Stimulated activated CD8-positive, alpha-beta memory T cell treated with anti-CD3 and anti-CD28 coated beads, Interleukin-7, amount 100 ng/mL, for 4 hours (primary cell): ENCODE measurements at places on chromosomes 4 and X.
A peak's percentile ranks its signal among the peaks of the same experiment; 100 is the strongest.

DNA sequence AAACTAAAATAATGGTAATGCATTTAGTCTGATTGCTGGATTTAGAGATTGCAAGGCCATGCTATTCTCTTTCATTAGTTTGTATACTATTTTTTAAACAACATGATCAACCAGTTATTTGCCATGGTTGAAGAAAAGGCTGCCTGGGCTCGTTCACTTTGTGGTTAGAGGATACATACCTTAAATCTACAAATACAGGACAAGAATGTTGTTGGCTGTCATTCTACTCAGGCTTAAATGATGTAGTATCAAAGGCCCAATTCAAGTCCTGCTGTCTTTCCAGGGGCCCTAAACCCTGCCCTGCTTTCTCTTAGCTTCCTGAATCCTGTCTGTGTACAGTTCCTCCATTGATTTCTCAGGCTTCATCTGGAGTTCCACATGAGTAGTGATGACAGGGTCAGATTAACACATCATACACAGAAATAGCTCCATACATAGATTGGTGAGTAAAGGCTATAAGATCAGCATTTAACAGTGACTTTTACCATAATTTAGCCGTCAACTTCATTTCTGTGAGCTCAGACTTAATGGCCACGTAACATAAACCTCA, 114.9 kb upstream of the GPRIN3 start:
- no peak for DNase-seq

DNA sequence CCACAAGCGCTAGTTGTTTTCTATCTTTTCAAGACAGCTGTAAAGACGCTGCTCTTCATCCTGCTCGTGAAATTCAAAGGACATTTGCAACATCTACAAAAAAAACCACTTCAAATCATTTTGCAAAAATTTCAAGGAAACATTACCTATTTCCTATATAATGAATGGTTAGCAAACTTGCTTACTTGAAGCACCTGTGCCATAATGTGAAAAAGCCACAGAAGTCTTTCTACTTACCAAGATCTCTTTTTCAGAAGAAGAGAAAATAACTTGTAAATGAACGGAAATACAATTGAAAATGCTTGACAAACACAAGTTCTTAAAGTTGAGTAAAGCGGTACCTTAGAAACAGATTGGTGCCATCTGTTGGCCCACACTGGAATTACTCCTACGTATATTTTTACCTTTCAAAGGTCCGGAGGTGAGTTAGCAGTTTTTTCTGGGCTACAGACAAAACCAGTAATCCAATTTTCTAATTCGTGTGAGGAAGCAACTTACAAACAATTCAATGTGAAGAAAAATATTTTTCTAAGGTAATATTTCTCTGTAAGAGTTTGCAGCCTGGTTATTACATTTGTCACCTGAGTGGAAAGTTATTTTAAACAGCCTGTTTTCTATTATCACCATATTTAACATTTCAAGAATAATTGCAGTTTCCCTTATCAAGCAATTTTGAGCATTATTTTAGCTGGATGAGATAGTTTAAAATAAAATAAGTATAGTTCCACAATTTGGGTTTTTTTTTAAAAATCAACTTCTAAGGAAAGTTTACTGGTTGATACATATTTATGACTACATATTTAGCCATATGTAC, at the start of gene TLR6:
Gene TLR6 (minus strand): TSS at position 294 of the 814 bp plus-strand sequence. CDS start 27,344 bp downstream, outside the sequence.
- peak; percentile 48 for DNase-seq

DNA sequence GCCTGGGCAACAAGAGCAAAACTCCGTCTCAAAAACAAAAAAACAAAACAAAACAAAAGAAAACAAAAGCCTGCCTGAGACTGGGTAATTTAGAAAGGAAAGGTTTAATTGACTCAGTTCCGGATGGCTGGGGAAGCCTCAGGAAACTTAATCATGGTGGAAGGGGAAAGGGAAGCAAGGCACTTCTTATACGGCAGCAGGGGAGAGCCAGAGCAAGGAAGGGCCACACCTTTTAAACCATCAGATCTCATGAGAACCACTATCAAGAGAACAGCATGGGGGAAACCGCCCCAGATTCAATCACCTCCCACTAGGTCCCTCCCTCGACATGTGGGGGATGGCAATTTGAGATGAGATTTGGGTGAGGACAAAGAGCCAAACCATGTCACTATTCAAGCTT, 122.2 kb downstream of the UBE2K start:
- DNase-seq: no peak

DNA sequence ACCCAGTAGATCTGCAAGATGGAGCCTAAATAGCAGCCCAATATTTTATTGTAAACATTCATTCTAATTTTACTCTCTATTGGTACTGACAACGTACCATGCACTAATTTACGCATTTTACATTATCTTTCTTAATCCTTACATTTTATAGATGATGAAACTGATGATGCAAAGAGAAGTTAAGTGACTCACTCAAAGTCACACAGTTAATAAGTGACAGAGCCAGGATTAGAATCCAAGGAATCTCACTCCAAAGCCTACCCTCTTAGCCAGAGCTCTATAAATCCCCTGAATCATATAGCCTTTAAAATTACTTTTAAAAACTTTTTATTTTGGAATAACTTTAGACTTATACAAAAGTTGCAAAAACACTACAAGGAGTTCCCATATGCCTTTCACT, 37.6 kb downstream of the PHKA1 start:
- DNase-seq: no peak

- no peak for DNase-seq
Observed at GRCh38 chr4:135552131-135552530, 1350.5 kb upstream of the PABPC4L start.

DNA sequence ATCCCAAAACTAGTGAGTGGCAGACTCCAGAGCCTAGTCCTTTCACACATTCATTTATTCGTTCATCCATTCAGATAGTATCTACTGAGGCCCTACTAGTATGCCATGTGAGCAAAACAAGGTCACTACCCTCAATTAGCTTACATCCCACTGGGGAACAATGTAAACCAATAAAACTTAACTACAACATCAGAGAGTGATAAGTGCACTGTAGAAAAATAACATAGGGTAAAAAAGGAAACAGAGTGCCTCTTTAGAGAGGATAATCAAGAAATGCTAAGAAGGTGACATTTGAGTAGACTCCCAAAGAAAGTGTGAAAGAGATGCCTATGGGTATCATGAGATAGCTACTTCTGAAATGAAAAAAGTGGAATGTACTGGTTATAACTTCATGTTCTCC, 18.5 kb downstream of the PAPSS1 start:
- DNase-seq: no peak

GRCh38 chr4:54547299-54548097, 110.3 kb upstream of the KIT start:
- no peak for DNase-seq

DNA sequence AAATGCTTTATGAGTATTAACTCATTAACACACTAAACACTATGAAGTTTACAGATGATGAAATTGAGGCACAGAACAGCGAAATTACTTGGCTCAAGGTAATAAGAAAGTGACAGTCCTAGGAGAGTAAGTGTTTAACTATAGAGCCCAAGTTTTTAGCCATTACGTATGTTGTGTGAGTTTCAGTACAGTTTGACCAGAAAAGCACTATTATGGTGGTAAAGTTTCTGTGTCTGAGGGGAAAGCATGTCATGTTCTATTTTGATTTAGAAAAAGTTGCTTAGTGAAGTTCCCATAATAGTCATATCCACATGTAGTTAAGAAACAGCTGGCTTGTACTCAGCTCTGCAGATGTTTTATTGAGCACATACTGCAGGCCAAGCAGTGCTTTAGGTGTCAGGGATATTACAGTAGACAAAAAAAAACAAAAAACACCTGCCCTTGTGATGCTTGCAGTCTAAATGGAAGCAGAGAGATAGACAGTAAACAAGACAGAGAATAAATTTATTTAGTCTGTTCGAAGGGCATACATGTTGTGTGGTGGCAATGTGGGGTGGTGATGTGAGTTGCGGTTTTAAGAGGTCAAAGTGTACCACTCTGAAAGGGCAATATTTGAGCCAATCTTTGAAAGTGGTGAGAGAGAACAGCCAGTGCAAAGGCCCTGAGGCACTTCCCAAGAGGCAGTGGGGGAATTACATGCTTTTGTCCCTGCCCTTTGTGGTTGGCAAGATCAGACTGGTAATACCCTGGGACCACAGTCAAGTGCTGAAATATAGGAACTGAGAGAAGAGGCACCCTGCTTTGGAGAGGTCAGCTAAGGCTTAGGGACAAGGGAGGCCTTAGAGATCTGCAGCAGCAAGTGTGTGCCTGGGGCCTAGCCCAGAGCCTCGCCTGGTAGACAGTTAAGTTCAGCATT, 6.2 kb downstream of the TMEM131L start:
- DNase-seq: no peak

DNA sequence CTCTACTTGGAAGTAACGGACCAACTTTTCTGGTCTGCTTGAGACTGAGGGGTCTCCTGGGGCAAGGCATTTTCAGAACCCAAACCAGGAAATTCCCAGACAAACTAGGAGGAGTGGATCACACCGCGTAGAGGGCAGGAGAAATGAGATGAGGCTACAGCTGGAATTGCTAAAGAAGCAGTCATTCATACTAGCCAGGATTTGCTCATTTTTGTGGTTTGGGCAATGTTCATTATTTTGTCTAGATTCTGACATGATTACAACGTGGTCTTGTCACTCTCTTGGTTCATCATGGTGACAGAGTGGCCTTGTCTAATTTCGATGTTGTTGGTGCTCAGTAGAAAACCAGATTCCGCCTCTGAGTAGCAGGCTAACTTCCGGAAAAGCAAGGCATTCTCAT, 63.2 kb downstream of the BANK1 start:
- no peak for DNase-seq

DNA sequence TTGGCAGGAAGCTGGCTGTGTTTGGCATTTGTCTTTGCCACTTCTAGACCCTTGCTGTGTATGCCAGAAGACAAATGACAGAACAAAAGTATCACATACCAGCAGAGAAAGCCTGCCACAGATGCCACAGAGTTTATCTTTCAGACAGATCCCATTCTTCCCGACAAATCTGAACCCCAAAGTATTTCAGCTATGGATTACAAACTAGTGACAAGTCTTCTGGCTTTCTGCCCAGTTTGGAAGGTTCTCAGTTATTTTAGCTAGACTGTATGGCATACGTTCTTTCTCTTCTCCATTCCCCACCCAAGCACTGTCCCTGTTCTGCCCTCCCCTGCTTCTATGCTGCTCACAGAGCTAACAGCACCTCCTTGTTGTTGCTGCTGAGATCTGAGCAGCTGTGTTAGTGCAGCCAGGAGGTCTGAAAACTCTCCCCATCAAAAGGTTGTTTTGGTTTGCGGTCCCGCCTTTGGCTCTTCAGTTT, 236.7 kb downstream of the FRAS1 start:
- no peak for DNase-seq

DNA sequence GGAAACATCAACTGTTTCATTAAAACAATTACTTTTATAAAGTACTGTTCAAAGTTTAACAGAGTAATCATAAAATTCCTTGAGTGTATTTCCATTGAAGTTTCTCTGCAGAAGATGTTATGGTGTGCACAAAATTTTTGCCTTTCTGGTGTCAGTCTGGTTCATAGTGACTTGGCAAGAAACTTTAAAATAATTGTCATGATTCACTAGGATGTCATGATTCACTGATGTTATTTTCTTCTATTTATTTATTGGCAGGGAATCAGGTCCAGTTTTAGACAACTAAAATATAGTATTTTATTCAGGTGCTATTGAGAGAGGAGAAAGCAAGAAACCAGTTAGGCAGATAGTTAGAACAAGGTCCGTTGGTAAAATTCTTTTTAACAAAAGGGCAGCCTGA, 3.8 kb downstream of the UGT2A1 start:
- no peak for DNase-seq

DNA sequence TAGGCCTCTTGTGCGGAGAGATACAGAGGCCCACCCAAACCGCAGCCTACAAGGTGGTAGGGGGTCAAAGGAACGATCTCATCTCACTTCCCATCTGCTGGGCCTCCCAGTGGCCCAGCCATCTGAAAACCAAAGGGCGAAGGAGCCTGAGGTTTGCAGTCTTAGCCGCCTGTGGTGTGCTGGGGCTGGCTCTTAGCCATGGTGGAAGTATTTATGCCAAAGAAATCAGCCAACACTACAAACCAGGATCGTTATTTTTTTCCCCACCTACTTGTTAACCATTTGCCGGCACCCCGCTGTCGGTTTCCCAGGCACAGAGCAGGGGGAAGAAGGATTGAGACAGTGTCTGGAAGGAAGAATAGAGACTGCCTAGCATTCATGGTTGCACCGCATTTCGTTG, 30.9 kb upstream of the CDKL5 start:
- DNase-seq: no peak

DNA sequence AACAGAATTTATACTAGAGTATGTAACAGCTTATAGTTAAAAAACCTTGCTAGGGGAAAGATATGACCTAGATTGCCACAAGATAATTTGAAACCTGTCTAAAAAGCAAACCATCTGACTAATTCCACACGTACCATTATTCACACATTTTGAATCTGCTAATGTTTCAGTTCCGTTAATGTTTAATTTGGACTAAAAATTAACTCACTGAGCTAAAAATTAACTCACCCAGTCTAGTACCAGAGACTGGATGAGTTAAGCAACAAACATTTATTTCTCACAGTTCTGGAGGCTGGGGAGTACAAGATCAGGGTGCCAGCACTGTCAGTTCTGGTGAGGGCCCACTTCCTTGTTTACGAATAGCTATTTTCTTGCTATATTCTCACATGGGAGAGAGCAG, 231.5 kb upstream of the DIAPH2 start:
- DNase-seq: no peak

DNA sequence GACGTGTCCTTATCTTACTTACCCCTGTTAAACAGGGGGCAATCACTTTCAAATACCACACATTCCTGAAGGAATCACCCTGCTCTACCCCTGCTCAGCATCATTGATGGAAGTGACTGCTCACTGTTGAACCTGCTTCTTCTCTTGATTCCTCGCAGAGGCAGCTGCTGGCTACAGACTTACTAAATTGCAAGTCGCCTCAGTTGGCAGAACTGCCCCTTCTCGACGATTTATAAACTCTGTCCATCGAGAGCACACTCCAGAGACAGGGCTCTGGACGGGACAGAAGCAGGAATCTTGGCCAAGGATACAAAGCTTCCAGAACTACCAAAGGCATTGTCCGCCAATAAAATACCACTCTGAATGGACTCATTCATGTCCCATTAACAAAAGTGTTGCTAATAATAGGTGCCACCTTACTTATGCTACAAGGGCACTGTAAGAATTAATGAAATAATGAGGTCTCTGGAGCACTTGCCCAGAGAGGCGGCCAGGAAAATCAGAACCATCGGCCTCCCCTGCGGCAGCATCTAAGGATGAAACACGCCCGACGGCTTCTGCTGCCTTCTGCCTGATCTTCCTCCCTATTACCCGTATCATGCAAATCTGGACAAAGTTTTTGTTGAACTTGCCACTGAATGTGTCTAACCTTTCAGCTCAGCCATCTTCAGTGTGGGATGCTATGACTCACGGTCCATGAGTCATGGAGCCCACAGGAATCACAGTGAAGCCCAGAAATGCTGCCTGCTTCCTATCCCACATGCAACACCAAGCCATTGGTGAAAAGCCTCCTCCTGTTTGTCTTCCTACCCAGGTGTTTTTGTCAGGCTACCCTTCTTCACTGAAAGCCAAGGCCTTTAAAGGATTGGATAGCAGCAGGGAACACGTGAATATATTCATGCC, 164.9 kb downstream of the MAML3 start:
- DNase-seq: peak; percentile 47

DNA sequence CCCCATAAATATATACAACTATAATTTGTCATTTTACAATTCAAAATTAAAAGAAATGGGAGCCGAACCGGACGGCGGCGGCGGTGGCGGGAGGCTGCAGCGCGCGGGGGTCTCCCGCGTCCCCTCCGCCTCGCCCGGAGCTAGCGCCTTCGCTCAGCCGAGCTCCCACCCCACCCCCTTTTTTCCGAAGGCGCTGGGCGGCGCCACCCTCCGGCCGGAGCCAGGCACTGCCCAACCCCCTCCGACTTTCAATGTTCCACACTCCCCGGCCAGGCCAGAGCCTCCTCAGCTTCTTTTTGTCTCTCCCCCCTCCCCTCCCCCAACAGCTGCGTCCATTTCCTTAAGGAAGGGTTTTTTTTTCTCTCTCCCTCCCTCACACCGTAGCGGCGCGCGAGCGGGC, 214.1 kb upstream of the GEMIN8 start:
- no peak for DNase-seq
